Activated CD4-positive, alpha-beta T cell treated with anti-CD3 and anti-CD28 coated beads for 1 hour (primary cell): ENCODE measurements at places on chromosomes 7 and 10.

DNA sequence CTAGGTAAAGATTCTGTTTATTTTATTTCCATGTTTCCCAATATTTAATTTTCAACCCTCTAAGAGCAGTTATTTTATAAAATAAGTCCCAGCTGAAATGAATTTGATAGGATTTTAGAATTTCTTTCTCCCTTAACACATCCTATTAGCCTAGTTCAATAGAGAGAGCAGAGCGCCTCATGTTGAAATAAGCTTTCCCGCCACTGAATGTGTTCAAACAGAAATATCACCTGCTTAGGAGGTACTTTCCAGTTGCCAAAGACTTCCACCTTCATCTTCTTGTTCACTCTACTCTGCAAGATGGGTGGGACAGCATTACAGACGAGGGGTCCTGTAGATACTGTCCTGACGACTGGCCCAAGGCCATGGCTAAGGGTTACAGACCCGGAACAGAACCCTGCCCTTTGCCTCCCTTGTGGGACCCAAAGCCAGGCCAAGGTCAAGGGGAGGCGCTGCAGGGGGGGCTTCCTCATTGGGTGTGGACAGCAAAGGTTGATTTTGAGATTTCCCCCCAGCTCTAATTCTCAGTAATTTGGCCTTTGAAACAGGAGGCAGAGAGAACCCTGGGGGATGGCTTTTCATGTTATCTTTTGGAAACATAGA is 62.0 kb downstream of the PARP12 start:
- DNase-seq = no peak

GRCh38 chr10:101120884-101121653 is 10.0 kb upstream of the TLX1 start:
- DNase-seq = no peak

DNA sequence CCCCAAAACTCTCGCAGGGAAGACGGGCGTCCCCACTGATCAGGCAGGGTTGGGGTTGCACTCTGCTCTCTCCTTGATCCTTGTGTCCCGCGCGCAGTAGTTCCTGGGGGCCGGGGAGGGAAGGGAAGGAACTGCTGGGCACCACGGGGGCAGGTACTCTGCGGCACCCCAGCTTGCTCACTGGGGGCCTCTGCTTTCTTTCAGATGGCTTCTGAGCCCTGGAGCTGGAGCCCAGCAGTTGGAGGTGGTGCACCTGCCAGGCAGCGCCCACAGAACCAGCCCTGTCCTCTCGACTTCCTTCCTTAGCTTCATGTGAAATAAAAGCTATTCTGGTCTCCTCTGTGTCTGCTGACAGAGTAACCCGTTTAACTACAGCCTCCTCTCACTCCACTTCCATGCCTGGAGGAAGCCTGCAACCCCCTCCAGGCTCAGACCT is 12.2 kb downstream of the PLAC9 start:
- DNase-seq = no peak

DNA sequence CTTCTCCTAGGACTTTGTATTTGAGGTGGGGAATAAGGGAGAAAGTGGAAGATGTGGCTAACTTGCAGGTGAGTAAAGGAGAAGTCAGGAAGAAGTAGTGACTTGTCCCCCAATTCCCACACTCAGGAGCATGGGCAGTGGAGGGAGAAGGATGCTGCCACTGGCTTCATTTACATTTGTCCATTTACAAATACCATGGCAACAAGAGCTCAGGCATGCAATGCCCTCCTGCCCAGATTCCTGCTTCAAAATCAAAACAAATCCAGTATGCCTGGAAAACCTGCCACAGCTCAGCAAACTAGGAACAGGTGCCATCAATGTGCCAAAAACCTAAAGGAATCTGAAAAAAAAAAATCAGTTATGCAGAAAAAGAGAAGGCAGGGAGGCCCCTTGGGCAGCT is 139.9 kb downstream of the KCNMA1 start:
- no peak for DNase-seq

GRCh38 chr7:2031451-2031845 is 201.3 kb downstream of the MAD1L1 start:
- no peak for DNase-seq

GRCh38 chr7:139623518-139623917 is 100.0 kb downstream of the CLEC2L start:
- no peak for DNase-seq

DNA sequence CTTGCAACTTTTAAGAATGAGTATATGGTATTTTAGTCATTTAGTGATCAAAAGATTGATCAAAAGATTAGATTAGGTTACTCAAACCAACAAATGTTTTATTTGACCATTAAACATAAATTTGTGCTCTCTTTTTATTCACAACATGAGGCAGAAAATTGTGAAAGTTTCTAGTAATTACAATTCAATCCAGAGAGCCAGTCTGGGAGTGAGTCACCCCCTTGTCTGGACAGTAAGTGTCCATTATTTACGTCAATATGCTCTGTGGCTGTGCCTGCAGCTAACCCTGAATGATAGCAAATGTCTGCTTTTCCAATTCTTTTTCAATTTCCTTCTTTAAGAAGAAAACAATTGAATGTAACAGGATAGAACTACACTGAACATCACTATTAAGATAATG is 27.9 kb downstream of the GNG11 start:
- no peak for DNase-seq

DNA sequence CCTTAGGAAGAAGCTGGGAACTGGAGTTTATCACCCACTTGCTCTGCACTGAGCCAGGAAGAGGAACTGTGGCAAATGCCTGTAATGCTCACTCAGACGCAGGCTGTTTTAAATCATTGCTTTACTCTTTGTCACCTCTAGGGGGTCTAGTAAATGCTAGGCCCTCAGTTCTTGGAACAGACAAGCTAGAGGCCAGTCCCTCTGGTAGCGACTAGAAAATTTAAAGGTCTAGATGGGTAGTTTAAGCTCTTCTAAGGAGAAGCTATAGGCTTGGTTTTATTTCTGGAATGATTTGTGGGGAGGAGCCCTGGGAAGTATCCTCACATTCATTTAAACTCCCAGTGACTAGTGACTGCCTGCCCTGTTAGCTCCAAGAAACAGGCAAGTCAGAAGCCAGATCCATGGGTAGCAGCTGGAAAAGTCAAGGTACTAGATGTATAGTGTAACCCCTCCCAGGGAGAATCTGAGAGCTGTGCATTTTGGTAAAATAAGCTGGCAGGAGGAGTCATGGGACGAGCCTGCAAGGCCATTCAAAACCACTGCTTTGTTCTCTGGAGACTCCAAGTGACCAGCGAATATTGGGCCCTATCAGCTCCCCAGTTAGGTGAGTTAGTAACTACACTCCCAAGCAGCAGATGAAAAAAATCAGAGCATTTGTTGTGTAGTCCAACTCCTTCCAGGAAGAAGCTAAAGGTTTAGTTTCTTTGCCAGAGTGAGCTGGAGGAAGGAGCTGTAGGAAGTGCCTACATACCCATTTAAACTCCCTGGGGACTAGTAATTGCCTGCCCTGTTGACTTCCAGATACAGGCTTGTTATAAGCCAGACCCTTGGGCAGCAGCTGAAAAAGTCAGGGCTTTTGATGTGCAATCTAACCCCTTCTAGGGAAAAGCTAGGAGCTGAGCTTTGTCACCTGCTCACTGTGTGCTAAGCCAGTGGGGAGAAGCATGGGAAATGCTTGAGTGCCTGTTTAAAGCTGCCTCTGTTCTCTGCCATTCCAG is 68.9 kb downstream of the DYNC1I1 start:
- DNase-seq = no peak

GRCh38 chr7:107396990-107397389 is 72.9 kb upstream of the GPR22 start:
- DNase-seq = no peak

DNA sequence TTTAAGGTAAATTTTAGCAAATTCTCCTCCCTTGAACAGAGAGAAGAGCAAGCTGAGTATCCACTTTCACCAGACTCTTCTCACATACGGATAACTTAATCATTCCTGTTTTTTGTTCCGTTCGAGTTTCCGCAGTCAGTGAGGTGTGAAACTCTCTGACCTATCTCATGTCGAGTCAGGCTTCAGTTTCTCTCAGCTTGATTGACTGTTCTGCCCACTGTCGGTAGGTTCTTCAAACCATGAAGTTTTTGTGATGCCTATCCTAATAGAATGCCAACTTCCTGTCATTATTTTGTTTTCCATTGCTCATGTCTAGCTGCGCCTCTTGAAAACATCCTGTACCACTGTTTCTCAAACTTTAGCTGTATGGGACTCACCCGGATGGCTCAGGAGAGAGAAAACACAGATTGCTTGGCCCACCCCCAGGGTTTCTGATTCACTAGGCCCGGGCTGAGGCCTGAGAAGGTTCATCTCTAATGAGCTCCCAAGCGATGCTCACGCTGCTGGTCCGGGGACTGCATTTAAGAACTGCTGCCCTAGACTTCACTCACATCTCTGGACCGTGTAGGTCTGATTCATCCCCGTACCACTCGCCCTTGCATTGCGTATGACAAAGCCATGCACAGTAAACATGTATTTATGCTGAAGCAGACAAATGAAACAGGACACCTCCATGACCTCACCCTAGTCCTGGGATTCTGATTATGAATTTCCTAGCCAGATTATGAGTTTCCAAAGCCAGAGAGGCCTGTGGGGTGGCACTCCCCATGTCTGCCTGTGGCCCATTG is 208.4 kb upstream of the AGK start:
- DNase-seq = no peak

DNA sequence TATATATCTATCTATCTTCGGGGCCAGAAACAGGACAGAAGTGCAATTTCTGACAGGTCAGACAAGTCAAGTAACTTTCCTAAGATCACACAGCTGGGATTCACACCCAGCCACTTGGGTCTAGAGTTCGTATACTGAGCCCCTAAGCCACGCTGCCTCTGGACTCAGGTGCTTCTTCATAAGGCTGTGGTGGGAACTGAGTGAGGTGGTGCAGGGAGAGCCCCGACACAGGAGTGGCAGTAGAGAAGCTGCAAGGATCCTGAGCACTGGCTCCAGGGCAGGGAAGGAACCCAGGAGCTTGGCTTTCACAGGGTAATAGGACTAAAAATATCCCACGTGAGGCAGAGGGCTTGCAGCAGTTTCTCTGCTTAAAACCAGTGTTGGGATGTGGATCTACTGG is 33.8 kb downstream of the C10orf53 start:
- DNase-seq = no peak

DNA sequence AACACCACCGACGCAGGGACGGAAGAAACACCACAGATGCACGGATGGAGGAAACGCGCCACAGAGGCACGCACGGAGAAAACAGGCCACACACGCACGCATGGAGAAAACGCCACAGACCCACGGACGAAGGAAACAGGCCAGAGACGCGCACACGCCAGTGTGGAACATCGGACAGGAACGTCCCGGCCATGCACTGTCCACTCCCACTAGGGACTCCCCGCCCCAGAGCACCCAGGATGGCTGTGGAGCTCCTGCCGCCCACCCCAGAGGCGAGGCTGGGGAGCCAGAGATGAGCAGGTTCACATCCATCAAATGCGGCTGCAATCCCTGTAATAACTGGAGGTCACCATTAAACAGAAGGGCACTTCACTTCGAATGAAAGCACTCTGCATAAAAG is 17.3 kb downstream of the DIP2C start:
- DNase-seq = no peak

- DNase-seq = no peak
Observed at GRCh38 chr7:20172736-20173334, 44.3 kb downstream of the MACC1 start.

DNA sequence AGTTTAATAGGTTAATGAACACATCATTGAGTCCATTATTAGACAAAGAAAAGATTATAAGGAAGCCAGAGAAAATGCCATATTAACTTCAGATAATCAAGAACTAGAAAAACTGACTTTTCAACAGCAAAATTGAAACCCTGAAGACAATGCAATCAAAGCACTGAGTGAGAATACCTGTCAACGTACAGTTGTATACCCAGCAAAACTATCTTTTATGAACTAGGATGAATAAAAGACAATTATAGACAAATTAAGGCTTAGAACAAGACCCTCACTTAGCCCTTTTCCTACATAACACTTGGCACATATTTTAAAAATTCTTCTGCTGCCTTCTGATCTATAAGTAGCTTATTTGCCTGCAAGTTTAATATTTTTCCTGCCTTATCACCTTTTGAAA is 19.0 kb upstream of the DGKI start:
- no peak for DNase-seq

- DNase-seq = no peak
Observed at GRCh38 chr7:38199154-38199553, 21.1 kb downstream of the STARD3NL start.

- no peak for DNase-seq
Observed at GRCh38 chr7:117285826-117286225, 37.0 kb downstream of the WNT2 start.

DNA sequence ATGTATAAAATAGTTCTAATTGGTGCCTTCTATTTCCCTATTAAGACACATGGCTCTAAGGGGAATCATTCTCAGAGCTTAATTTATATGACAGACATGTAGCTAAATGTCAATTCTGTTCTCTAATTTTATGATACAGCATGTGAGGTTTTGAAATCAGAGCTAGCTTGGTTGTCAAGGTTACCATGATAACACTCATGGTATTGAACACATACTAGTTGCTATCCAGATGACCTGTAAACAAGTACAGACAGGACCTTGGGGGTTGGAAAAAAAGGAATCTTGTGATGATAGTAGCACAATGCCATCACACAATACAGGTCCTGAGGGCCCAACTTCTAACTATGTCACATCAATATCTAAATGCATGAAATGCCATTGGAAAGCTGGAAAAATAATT is 49.2 kb downstream of the RHOBTB1 start:
- no peak for DNase-seq

DNA sequence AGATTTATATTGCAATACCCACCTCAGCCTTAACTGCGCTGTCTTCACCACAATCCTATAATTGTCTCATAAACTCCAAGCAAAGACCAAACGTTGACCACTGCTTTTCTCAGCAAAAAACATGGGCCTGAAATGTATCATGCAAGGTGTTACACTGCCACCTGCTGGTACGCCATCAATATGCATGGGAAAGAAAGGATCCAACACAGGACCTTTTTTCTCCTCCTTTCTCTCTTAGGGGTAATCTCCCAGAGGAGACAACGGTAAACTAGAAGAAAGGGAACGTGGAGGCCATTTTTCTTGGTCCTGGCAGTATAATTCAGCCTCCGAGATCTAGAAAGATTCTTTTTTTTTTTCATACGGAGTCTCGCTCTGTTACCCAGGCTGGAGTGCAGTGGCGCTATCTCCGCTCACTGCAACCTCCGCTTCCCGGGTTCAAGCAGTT is 79.1 kb upstream of the MPP7 start:
- DNase-seq = peak; percentile 72

GRCh38 chr7:4962872-4963775 is 4.1 kb upstream of the MMD2 start:
- DNase-seq = no peak

DNA sequence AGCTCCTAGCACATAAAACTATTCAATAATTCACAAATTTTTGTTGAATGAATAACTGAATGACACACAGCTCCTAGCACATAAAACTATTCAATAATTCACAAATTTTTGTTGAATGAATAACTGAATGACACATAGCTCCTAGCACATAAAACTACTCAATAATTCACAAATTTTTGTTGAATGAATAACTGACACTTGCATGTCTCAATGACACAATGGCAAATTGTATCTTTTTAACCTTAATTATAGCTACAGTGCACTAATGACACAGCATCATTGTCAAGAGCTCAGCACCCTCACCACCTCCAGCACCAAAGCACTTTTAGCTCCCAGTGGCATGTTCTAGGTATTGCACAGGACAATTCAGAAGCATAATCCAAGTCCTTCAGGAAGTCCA is 131.6 kb downstream of the PDE1C start:
- DNase-seq = no peak

GRCh38 chr10:33315891-33316290 is 18.6 kb downstream of the NRP1 start:
- no peak for DNase-seq

GRCh38 chr7:108455551-108455997 is 662 bp downstream of the NRCAM start:
- no peak for DNase-seq

GRCh38 chr10:90306187-90306586 is 551.7 kb downstream of the HTR7 start:
- DNase-seq = no peak
